ENCODE measurements at places on chromosomes 12 and 14.

- DNase-seq, result peak; percentile 76
Observed at GRCh38 chr12:111598637-111599452, at the start of gene ATXN2. ATXN2 (minus strand) TSS chr12:111599315; CDS start chr12:111599034, 281 bp downstream.

DNA sequence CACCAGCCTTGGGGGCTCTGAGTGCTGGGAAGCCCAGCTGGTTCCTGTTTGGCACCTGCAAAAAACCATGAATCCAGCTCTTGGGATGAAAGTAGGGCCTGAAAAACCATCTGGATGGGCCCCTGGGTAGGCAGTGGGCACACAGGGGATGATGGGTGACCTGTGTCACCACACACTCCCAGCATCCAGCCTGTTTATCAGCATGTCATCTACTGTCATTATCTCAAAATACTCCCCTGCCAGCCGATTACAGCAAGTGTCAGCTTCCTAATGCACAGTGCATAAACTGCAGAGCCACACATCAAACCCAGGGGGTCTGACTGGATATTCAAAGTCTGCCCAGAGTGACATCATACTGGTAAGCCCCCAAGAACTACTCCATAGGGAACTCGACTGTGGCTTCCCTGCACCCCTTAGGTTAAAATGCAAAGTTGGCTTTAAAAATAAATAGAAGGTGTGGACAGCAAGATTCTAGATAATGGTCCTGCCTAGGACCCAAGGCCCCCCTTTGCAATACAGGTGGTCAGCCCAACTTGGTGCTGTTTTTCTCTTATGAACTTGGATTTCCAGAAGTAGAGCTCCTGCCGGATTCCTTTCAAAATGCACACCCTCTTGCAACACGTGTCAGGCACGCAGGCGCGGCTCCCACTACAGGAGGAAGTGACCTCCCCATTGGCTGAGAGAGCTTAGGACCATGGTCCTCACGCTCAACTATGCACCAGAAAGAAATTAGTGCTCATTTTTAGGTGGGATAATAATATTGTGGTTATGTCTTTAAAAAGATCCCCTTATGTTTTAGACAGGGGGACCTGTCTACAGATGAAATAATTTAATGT lies 94.1 kb downstream of the GCH1 start:
- DNase-seq, result no peak

DNA sequence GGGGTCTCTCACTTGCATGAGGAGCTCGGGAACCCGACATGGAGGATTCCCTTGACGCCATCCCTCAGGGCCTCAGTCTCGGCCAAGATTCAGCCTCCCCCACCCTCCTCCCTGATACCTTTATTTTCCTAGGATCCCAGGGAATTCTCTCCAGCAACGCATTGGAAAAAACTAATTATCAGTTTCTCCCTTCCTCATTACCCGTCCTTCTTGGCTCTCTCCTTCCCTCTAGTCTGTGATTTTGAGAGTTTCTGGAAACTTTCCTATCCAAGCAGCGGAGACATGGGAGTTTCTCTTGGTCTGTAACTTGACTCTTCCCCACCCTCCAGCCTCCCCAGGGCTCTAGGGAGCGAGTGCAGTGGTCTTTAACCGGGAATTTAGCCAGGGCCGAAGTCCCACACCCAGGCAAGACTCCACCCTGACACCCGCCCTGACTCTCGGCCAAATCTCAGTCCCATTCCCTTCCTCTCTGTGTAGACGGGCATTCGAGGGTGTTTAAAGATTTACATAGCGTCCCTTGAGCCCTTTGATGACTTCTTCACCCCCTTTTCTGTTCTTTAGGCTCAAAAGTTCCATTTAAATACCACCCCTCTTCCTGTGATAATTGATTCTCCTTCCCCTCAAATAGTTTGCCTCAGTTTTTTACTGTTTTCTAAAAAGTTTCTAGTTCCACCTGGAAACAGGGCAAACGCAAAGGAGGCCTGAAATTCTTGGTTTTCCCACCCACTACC lies 6.7 kb downstream of the HOXC5 start:
- no peak for DNase-seq

DNA sequence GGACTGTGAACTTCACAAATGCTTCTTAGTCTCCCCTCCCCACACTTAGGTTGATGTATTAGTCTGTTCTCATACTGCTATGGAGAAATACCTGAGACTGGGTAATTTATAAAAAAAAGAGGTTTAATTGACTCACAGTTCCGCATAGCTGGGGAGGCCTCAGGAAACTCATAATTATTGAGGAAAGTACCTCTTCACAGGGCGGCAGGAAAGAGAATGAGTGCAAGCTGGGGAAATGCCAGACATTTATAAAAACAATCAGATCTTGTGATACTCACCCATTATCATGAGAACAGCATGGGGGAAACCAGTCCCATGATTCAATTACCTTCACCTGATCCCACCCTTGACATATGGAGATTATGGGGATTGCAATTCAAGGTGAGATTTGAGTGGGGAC lies 178.8 kb downstream of the SLC38A4 start:
- DNase-seq, result no peak

DNA sequence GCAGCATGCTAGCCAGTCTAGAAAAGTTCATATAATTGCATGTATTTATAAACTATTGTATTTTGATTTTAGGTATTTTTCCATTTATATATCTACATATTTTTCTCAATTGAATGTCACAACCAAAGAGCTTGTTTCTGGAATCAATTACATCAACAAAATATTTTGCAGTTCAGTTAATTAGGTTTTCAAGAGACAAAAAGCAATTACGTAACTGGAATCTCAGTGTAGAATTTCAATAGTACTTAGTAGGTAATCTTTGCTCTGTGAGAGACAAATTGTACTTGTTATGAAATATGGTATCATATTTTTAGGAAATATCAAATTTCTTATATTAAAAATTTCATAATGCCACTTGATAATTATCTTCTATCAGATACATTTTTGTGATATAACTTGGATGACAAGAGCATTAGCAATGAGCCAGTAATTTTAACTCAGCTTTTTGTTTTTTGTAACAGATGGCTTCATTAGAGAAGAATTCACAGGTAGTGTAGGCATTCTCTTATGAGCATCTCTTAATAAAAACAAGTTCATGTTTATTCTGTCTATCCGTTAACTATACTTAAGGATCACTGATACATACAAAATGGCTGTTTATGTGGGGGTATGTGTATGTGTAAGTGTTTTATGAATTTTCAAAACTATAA lies 774.7 kb downstream of the C12orf50 start:
- no peak for DNase-seq

- no peak for DNase-seq
Observed at GRCh38 chr12:123948401-123948795, 24.2 kb downstream of the CCDC92 start.

DNA sequence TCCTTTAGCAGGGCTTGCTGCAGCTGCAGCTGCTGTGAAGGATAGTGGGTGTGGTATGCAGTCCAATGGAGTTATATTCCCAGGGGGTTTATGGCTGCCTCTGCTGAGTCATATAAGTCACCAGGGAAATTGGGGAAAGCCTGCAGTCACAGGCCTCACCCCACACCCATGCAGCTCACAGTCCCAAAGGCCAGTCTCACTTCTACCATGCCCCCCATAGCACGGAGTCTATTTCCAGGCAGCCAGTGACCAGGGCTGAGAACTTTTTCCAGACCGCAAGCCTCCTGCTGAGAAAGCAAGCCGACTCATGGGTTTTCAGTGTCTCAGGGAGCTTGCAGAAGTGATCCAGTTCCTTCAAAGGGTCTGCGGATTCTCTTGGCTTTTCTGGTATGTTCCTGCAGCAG lies 322.4 kb upstream of the CLEC14A start:
- DNase-seq, result no peak

DNA sequence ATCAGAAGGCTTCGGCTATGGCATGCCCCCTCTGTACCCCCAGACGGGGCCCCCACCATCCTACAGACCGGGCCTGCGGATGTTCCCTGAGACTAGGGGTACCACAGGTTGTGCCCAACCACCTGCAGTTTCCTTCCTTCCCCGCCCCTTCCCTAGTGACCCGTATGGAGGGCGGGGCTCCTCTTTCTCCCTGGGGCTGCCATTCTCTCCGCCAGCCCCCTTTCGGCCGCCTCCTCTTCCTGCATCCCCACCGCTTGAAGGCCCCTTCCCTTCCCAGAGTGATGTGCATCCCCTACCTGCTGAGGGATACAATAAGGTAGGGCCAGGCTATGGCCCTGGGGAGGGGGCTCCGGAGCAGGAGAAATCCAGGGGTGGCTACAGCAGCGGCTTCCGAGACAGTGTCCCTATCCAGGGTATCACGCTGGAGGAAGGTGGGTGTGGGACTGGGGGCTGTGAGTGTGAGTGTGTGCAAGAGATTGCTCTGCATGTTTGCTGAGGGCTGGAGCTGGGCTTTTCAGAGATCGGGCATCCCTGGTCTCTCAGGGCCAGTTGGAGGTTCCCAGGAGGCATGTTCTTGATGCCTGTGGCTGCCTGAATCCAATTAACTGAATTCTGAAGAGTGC lies 8.6 kb downstream of the NFATC4 start:
- DNase-seq, result no peak

DNA sequence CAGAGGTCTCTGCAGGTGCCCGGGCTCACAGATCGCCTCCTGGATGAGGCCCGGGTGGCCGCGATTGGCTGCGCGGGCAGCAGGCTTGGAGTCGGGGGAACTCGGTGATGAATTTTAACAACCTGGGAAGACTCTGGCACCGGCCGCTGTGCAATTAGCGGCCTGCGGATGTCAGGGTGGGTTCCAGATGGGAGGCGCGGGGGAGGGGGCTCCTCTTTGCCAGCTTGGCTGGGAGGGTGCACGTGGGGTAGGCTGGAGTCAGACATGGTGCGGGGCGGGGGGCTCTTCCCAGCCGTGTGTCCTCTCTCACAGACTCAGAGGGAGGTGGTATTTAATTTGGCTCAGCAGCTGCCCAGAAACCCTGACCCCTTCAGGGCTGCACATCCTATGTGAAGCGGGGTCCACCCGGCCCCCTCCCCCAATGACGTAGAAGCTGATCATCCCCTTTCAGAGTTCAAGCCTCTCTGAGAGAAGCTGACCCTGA lies 81.4 kb downstream of the KIF26A start:
- no peak for DNase-seq

DNA sequence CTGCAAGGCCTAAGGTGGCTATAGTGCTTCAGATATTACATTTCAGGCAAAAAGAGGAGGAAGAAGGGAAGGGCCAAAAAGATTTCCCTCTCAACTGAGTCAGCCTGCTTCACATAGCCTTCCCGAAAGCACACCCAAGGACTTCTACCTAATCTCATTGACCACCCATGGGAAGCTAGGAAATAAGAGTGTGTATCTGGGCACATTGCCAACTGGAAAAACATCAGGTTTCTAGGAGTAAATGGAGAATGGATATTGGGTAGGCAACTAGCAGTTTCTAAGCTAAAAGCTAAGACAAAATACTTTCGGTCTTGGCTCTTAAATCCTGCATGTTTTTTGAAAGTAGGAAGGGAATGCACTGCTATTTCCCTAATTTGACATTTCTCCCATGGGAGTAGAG lies 221.7 kb upstream of the GRIP1 start:
- peak; percentile 50 for DNase-seq

DNA sequence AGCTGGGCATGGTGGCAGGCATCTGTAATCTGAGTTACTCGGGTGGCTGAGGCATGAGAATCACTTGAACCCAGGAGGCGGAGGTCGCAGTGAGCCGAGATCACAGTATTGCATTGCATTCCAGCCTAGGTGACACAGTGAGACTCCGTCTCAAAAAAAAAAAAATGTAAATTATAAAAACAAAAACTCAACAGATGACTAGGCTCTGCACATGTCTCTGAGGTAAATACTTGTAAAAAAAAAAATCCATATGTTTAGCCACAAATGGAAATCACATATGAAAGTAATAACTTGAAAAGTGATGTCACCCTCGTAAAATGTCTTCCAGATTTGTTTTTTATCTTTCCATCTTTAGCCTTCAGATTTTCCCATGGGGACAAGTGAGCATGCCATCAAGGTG lies 85.0 kb downstream of the KICS2 start:
- no peak for DNase-seq

- DNase-seq, result no peak
Observed at GRCh38 chr12:53803703-53804102, 51.9 kb upstream of the CISTR start.

- no peak for DNase-seq
Observed at GRCh38 chr12:52552055-52552454, 890 bp downstream of the KRT71 start.

All from NCI-H2081 (cell line).